ENCODE measurements at places on chromosomes 16 and 17.

GRCh38 chr16:83400234-83400633 is 407.5 kb upstream of the HSBP1 start:
- DNase-seq: no peak

DNA sequence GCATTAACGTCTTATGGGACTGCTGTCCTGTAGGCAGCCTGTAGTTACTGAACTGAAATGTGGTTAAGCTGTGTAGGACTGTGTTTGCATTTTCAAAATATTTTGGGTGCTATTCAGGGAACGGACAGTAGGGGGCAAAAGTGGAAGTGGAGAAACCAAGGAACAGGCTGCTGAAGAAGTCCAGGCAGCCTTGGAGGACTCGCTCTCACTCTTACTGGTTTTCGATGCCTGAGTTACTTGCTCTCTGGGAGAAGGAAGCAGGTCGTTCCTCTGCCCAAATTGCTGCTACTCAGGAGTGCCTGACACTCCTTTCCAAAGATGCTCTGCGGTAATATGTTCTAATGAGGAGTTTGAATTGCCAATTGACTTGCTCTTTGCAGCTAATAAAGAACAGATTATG is 64.5 kb upstream of the RBFOX1 start:
- no peak for DNase-seq

GRCh38 chr17:57918017-57918895 is 37.0 kb downstream of the CUEDC1 start:
- no peak for DNase-seq

DNA sequence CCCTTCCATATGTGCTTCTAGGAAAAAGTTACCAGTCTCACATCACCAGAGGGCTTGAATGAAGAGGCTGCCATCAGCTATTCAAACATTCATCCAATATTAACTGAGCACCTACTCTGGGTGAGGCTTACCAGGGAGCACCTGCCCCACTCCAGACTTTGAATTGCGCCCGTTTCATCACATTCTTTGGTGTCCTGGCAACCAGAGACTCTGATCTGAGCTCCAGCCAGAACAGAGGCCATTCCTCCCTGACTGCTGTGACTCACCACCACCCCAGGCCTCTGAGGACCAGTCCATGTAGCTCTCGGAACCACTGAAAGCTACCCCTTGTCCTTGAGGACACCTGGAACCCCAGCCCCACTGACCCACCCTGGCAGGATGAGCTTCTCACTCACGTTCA is at the start of gene C16orf96:
Gene C16orf96 (plus strand): TSS at position 229 of the 400 bp plus-strand sequence. CDS start 150 bp downstream, at position 379.
- no peak for DNase-seq

DNA sequence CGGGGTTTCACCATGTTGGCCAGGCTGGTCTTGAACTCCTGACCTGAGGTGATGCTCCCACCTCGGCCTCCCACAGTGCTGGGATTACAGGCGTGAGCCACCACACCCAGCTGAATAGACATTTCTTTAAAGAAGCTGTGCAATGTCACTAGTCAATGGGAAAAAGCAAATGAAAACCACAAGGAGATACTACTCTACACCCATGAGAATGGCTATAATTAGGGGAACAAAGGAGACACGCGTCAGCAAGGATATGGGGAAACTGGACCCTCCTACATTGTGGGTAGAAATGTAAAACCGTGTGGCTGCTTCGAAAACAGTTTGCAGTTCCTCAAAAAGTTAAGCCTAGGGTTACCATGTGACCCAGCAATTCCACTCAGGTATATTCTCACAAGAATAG is 103.4 kb downstream of the VPS53 start:
- DNase-seq: no peak

DNA sequence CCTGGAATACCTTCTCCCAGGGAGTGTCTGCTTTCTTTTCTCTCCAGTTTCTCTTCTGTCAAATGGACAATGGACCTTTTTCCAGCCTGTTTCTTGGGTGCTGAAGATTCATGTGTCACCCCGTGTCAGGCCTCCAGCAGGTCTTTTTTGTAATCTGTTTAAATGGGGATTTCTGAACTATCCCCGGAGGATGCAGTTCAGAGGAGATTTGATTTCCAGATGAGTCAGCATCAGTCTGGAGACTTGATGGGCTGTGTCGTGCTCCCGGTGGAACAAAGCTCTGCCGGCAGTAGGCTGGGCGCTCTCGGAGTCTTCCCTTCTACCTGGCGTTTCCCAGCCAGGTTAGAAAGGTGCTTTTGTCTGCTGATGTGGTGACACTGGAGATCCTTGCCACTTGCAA is 440.6 kb downstream of the HS3ST3B1 start:
- no peak for DNase-seq

GRCh38 chr16:54862529-54862928 is 68.1 kb upstream of the IRX5 start:
- no peak for DNase-seq

- no peak for DNase-seq
Observed at GRCh38 chr16:29710227-29711219, 31.5 kb downstream of the QPRT start.

- DNase-seq: no peak
Observed at GRCh38 chr16:30567991-30568638, 3.4 kb downstream of the ZNF688 start.

DNA sequence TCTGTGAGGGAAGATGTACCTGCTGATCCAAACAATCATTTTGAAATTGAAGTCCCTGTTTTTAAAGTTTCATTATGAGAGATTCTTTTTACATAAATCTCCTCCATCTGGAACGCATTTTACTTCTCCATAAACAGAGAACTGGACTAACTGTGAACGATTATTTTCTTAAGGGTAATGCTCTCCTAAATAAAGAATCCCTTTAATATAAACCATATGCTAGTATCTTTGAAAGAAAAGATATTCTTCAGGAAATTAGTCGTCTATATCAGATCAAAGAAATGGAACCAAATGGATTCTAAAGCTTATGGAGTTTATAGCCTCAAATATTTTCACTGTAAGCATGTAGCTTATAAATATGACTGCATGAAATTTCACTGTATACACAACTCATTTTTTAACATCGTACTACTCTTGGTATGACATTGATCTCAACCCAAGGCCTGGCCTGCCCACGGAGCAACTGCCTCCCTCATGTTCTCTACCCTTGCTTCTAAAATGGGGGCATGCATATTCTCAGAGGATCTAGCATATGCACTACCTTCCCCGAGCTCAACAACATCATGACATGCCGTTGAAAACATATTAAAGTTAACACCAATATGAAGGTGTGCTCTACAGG is 66.4 kb downstream of the MYH10 start:
- DNase-seq: no peak

- DNase-seq: no peak
Observed at GRCh38 chr16:78570399-78571141, 471.1 kb downstream of the WWOX start.

DNA sequence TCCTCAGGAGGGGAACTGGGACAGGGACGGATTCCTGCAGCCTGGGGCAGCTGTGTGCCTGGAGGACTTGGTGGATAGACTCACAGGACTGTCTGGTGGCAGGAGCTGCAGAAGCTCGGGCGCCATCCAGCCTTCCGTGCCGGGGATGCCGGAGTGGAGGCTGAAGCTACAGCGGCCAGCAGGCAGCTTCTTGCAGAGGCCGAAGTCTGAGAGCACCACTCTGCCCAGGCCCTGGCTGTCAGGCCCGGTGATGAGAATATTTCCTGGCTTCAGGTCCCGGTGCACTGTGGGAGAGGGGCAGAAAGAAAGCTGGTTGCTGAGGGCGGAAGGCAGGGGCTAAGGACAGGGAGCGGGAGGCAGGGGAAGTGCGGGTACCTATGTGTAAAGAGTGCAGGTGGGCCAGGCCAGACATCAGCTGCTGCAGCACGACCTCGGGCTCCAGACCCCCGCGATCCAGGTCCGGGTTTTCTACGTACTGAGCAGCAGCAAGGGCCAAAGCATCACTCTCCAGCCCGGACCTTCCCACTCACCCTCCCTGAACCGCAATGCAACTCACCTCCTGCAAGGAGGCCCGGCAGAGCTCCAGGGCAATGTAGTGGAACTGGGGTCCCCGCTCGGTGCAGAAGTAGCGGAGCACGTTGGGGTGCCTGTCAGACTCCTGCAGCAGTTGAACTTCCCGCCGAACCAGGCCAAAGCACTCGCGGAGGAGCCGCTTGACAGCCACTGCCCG is 16.1 kb downstream of the PLK1 start:
- DNase-seq: no peak

GRCh38 chr17:16975744-16976625 is 4.1 kb upstream of the TNFRSF13B start:
- DNase-seq: no peak

GRCh38 chr17:28258347-28258887 is 60.6 kb upstream of the TMEM97 start:
- DNase-seq: no peak

- peak; percentile 43 for DNase-seq
Observed at GRCh38 chr16:12695454-12695853, 108.2 kb downstream of the CPPED1 start.

GRCh38 chr17:50214976-50215760 is 13.7 kb upstream of the COL1A1 start:
- peak; percentile 22 for DNase-seq

- no peak for DNase-seq
Observed at GRCh38 chr17:79752175-79752574, 21.4 kb downstream of the ENPP7 start.

DNA sequence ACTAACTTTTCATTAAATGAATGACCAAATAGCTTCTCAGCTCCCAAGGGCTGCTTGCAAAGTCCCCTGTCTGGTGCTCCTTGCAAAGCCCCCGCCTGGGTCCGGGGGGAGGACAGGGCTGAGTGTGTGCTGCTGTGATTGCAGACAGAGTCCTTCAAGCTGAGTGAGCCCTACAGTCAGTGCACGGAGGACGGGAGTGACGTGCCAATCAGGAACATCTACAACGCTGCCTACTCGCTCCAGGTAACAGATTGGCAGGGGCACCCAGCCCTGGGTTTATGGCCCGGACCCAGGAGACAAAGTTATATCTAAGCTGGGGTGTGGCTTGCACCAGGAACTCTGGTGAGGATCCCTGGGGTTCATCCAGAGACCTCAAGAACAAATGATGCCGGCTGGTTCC is 27.1 kb downstream of the SCNN1G start:
- DNase-seq: no peak

DNA sequence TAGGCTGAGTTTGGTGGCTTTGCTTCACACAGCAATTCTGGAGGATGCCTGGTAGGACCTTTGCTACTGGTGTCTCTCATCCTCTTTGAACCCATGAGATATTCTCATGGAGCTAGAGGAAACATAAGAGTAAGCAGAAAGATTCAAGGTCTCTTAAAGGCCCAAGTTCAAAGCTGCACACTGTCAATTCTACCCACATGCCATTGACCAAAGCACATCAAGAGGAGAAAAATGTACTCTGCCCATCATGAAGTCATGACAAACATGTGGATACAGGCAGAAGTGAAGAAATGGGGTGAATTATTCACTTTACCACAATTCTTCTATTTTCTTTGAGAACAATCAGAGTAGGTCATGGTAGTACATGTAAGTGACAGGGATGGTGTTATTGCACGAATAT is 13.1 kb downstream of the SKA2 start:
- no peak for DNase-seq

DNA sequence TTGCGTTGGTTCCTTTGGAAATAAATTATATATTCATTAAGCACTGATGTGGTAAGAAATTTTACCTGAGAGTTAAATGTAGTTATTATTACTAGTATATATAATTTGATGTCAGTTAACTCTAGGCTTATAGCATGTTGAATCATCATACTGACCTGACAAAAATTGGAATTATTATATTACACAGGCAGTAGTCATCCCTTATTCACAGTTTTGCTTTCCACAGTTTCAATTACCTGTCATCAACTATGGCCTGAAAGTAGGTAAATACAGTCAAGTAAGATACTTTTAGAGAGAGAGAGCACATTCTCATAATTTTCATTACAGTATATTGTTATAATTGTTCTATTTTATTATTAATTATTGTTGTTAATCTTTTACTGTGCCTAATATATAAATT is 1074.7 kb downstream of the CDH11 start:
- DNase-seq: no peak

- no peak for DNase-seq
Observed at GRCh38 chr16:19274165-19274797, 11.2 kb upstream of the CLEC19A start.

DNA sequence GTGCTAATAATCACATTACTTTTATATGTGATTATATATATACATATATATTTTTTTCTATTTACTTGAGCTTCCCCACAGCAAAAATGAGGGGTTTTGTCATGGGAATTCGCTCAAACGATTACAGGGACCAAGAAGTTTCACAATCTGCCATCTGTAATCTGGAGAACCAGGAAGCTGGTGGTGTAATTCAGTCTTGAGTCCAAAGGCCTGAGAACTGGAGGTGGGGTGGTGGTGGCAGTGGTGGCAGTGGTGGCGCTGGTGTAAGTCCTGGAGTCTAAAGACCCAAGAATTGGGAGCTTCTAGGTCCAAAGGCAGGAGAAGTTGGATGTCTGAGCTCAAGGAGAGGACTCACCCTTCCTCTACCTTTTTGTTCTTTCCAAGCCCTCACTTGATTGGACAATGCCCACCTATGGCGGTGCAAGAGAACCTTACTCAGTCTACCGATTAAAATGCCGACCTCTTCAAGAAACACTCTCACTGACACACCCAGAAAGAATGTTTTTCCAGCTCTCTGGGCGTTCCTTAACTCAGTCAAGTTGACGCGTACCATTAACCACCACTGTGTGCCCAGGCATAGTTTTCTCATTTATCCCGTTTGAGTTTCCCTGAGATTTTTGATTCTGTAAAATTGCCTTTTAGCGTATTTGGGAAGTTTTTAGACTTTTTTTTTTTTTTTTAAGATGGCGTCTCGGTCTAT is 31.9 kb downstream of the POLR2A start:
- DNase-seq: no peak

GRCh38 chr16:12147681-12148080 is 171.1 kb downstream of the SNX29 start:
- DNase-seq: no peak

- DNase-seq: no peak
Observed at GRCh38 chr16:3182608-3183444, 5.2 kb upstream of the OR1F1 start.

DNA sequence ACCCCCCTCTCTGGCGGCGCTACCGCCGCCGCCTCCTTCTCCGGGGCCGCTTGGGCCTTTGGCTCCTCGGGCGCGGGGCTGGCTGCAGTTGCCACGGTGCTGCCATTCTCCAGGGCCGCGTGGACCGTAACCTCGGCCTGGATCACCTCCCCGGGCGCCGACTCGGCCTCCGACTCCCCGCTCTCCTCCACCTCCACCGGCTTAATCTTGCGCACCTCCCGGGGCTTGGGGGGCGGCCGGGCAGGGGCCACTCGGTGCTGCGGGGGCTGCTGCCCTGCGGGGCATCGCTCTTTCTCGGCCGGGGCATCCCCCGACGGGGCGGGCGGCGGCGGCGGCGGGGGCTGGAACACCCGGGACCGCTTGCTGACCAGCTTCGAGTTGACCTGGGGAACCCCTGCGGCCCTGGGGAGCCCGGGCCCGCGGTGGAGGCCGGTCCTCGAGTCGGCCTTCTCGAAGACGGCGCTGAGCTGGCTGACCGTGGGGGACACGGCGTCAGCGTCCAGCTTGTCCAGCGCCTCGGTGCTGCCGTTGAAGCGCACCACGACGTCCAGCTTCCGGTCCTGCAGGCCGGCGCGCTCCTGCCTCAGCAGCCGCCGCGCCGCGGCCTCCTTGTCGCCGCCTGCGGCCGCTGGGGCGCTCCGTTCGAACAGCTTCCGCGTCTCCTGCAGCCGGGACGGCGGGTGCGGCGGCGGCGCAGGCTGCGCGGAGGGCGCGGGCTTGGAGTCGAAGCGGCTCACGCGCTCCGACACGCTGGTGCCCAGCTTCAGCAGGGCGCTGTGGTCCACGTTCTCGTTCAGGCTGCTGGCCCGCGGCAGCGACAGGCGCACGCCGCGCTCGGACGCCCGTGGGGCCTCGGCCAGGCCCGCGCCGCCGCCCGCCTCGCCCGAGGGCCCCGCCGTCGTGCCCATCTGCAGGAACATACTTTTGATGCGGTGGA is 792 bp downstream of the PPP1R9B start:
- no peak for DNase-seq
